ENCODE measurements at places on chromosomes 6 and 20. TPM values are rescaled to one million over a fixed set of nuclear protein-coding genes. Genes with fewer than 3 reads are reported as not detected.

- DNase-seq = no peak
Measured at GRCh38 chr20:2816030-2816582, at the start of gene TMEM239. TMEM239 (plus strand) TSS chr20:2816364; CDS start chr20:2816555, 191 bp downstream.

Gene PMEPA1
- 8.6 TPM for total RNA-seq

GRCh38 chr6:47075741-47076421 is 33.7 kb upstream of the ADGRF1 start:
- no peak for DNase-seq

Gene HLA-DQB2
- total RNA-seq = 3.1 TPM

GRCh38 chr6:71602385-71603007 is 283.9 kb upstream of the RIMS1 start:
- DNase-seq = no peak
